BE2C (cell line): ENCODE measurements at places on chromosomes 5 and 9.

GRCh38 chr5:136729901-136730355 lies 364.6 kb upstream of the TRPC7 start:
- no peak for DNase-seq

- no peak for DNase-seq
Observed at GRCh38 chr9:95773053-95773418, 102.5 kb upstream of the ERCC6L2 start.

DNA sequence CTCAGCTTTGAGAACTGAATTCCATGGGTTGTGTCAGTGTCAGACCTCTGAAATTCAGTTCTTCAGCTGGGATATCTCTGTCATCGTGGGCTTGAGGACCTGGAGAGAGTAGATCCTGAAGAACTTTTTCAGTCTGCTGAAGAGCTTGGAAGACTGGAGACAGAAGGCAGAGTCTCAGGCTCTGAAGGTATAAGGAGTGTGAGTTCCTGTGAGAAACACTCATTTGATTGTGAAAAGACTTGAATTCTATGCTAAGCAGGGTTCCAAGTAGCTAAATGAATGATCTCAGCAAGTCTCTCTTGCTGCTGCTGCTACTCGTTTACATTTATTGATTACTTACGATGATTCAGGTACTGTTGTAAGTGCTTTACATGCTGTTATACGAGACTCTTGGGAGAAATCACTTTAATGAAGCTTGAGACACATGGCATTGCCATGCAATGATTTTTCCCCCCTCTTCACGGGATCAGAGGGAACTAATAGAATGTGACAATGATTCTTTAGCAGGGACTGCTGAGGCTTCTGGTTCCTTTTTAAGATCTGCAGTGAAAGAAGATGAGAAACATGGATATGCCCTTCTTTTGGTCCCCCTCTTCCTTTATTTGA lies 63.8 kb downstream of the PTTG1 start:
- no peak for DNase-seq

DNA sequence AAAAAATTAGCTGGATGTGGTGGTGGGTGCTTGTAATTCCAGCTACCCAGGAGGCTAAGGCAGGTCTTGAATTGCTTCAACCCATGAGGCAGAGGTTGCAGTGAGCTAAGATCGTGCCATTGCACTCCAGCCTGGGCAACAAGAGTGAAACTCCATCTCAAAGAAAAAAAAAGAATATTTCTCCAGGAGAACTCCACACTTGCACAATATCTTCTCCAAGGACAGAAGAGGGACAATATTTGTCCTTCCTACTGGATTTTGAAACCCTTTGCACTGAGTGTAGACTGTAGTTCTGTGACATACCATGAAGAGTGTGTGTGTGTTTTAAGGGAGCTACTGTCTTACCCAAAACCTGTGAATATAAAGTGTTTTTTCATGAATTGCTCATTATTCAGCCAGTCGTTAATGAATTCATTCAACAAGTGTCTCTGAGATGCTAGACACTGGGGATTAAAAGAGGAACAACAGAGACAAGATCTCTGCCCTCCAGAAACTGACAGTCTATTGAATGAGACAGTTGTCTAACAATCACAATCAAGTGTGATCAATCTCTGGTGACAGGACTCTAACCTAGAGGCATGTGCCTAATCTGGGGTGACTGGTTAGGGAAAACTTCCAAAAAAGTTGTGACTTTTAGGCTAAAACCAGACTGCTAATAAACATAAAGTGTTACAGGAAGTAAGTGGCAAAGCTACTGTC lies 9.8 kb upstream of the UBE2D2 start:
- no peak for DNase-seq

- DNase-seq = no peak
Observed at GRCh38 chr5:126449751-126450271, 26.6 kb downstream of the GRAMD2B start.

DNA sequence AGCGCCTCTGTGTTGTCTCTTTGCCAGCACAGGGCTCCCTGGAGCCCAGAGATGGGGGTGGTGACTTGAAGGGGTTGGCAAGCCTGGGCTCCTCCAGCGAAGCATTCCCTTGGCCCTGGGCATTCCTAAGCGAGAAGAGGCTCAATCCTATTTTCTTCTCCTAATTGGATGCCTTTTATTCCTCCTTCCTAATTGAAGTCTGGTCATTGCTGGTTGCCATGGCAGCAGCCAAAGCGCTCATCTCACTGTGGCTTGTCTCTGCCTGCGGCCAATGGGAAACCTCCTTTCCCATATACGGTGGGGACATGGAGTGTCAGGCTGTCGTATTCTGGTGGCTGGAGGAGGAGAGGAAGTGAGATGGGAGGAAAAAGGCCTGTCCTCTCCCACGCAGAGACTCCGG lies 52.3 kb upstream of the RARS1 start:
- peak; percentile 77 for DNase-seq

GRCh38 chr5:624951-625230 lies 12.8 kb downstream of the CEP72 start:
- DNase-seq = no peak

DNA sequence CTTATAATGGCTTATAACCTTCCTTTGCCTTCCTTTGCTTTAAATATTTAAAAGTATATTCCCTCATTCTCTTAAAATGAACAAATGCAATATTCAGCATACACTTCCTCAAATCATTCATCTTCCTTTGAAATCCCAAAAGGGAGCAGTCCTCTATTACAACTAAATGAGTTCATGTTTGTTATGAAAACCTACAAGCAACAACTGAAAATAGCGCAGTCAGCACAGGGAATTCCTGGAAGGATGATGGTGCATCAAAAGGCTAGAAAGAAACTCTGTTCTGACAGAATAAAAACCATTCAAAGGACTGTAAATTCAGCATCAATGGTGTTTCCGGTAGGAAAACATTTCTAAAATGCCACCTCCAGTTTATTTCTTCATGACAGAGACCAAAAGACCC lies 3.3 kb downstream of the NR6A1 start:
- no peak for DNase-seq

DNA sequence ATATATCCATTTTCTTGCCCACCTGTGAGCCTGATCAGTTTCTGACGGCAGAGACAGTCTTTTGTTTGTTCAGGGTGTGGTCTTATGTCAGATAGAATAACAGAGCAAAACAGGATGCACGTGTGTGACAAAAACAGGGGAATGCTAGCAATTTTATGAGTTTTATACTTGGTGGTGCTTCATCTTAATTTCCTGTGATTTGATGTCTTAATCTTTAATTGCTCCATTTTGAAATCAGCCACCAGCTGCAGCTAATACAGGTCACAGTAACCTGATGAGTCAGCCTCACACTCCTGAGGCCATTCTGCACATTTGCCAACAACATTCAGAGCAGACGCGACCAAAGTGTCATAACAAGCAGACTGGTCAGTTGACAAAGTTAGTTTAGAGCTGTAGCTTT lies 42.3 kb upstream of the JMY start:
- no peak for DNase-seq

DNA sequence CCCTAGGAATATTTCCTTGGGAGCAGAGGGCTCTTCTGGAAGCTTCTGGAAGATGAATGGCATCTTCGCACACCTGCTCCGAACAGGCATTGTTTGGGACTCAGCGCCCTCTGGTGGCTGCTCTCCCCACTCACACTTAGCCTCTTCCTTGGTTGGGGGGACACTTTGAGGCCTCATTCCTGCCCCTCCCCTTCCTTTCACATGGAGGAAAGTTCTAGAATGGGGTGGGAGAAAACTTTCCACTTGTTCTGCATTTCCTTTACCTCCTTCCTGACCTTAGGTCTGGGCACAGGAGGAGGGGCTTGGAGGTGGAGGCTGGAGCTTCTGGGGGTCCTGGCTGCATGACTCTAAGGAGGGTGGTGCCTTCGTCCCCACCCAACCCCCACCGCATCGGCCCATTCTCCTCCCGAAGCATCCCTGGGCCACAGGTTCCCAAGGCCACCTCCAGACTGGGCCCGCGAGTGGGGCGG lies 19.3 kb upstream of the SMIM32 start:
- peak; percentile 66 for DNase-seq

DNA sequence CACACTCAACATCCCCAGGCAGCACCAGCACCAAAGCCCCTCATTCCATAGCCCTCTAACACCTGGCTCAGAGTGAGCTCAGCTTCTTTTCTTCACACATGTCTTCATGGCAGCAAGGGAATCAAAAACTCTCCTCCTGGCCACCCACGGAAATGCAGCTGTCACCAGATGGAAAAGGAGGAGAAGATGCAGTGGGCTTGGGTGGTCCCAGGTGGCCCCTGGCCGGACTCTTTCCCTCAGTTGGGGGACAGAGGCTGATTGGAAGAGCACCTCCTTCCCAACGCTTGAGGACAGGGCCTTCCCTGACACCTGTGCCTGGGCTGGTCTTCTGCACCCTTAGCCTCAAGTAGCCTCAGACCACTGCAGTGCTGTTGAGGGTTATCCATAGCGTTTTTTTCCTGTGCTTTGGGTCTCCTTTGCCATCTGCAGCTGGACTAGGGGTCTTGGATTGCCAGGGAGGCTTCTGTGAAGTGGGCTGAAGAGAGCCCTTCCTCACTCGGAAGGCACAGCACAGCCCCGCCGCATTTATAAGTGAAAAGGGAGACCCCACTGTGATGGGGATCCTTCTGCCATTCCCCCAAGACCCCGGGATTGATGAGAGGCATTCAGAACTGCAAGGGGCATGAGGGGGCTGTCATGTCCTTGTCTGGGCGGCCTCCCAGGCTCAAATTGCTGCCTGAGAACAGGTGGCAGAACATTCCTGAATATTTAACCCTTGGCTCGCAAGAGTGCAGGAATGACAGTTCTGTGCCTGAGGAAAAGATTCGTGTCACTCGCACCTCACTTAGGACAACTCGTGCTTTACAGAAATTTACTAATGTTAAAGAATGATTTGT lies 200.0 kb downstream of the AUH start:
- no peak for DNase-seq
